Epithelial cell of prostate (primary cell): ENCODE measurements at places on chromosomes 1 and 21.

- no peak for DNase-seq
Observed at GRCh38 chr1:225465793-225466517, 38.1 kb upstream of the LBR start.

DNA sequence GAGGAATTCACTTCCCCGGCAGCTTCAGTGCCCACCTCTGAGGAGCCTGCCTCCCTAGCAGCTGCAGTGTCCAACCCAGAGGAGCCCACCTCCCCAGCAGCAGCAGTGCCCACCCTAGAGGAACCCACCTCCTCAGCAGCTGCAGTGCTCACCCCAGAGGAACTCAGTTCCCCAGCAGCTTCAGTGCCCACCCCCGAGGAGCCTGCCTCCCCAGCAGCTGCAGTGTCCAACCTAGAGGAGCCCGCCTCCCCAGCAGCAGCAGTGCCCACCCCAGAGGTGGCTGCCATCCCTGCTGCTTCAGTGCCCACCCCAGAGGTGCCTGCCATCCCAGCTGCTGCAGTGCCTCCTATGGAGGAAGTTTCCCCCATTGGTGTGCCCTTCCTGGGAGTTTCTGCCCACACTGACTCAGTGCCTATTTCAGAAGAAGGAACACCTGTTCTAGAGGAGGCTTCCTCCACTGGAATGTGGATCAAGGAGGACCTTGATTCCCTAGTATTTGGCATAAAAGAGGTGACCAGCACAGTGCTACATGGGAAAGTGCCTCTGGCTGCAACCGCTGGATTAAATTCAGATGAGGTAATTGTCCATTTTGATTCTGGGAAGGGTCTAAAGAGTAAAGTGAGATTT, 77.4 kb upstream of the BMP8A start:
- no peak for DNase-seq

- no peak for DNase-seq
Observed at GRCh38 chr1:22402356-22403053, 49.1 kb upstream of the ZBTB40 start.

DNA sequence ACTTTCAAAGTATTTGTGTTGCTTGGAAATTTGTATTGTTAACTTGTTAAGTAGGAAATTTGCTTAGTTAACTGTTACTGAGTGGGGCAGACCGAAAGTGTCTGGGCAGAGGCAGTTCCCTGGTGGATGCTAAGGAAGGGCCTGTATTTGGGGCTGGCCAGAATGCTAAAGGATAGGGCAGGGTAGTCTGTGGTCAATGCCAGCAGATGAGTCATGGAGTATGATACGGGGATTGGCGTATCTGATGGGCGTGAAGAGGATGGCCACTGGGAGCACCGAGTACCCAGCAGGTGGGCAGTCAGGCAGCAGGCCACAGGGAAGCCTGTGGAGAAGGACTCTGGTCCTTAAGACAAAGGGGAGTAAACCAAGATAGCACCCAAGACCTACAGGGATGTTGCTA, 46.6 kb upstream of the SCAF4 start:
- DNase-seq: no peak

- no peak for DNase-seq
Observed at GRCh38 chr1:29235955-29236711, at the start of gene PTPRU. Gene PTPRU, plus strand, starts transcription at chr1:29236522. Its CDS starts 123 bp downstream, at chr1:29236645.

DNA sequence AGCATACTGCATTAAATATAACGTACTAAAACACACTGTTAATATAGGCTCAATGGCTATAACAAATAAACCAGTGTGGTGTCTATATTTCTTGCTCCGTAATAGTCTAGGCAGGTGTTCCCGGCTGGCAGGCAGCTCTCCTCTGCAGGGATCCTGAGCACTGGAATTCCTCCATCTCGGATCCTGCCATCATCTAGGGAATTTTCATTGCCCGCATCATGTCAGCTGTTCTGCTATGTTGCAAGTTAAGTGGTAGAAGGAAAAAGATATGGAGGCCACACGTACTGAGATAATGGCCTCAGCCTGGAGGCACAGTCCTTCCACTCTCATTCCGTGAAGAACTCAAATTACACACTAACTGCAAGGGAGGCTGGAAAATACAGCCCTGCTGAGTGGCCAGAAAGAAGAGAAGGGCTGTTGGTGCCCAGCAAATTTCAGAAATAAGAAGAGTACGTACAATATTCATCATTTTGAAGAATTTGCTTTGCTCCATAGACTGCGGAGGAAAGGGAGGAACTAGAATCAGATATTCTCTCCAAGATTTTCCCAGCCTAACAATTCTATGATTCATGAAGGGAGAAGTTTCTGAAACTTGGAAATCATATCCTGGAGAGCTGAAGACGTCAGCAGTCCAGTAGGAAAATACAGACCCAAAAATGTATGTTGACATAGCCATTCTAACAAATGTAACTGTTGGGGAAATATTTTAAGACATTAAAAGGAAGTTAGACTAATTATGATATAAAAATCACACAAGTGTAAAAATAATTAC, 263.3 kb downstream of the MRPL39 start:
- no peak for DNase-seq

DNA sequence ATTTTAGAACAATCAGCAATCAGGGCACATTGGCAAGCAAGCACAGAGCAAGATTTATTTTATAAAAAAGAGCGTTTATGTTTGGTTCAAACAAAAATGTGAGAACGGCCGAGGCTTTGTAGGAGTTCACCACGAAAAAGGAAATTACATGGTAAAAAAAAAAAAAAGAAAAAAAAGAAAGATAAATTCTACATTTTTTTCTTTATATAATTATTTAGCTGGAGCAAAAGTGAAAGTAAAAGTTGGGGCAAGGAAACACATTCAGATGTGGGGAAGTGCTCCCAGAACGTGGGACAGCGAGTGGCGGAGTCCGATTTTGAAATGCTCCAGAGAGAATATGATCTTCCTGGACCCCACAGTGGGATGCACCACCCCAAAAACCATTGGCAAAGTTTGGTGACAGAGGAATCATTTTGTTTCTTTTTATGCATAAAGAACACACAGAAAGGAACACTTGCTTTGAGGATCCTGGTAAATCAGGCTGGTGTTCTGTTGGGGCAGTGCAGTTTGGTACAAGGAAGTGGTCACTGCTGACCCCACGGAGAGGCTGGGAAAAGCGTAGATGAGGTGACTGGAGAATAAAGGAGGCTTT, 16.3 kb upstream of the ATP5PO start:
- no peak for DNase-seq

DNA sequence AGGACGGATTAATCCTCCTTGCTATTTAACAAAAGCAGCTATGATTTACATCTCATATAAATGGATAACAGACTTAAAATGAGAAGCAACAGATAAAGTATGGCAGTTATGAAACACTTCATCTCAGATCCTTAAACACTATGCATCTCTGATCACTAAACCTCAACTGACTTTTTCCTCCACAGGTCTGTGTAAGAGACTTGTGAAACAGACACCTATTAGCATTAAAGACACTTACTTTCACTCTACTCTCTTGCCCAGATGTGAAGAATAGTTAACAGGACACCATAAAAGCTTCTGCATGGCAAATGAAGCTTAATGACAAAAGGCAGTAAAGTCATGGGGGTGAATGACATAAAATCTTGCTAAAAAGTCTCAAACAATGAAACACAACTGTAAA, 6.2 kb downstream of the LIN9 start:
- no peak for DNase-seq

DNA sequence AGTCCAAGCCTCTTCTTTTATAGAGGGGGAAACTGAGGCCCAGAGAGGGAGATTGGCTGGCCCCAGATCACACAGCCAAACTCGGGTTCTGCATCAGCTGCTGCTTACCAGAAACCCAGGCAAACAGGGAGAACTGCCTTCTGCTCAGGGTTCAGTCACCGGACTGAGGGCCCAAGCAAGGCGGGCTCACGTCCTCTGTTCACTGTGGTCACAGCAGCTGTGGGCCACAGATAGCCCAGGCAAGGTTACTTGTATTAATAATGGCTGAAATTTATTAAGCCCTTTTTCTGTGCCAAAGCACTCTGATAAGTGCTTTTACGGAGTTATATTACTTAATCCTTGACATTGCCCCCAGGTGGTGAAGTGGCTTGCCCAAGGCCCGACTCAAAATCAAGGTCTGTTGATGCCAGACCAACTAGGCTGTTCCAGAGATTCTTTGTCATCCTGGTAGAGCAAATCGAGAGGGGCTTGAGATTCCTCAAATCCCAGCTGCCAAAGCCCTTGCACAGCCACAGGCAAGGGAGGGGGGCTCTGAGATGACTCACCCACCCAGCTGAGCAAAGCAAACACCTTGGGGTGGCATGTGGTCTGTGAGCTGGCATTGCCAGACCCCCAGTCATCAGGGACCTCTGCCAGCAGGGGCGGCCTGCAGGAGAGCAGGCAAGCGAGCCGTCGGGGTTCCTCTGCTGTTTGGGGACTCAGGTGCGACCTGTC, 36.5 kb downstream of the EPHB2 start:
- peak; percentile 26 for DNase-seq

- DNase-seq: no peak
Observed at GRCh38 chr1:9785406-9785805, 38.4 kb downstream of the CLSTN1 start.

DNA sequence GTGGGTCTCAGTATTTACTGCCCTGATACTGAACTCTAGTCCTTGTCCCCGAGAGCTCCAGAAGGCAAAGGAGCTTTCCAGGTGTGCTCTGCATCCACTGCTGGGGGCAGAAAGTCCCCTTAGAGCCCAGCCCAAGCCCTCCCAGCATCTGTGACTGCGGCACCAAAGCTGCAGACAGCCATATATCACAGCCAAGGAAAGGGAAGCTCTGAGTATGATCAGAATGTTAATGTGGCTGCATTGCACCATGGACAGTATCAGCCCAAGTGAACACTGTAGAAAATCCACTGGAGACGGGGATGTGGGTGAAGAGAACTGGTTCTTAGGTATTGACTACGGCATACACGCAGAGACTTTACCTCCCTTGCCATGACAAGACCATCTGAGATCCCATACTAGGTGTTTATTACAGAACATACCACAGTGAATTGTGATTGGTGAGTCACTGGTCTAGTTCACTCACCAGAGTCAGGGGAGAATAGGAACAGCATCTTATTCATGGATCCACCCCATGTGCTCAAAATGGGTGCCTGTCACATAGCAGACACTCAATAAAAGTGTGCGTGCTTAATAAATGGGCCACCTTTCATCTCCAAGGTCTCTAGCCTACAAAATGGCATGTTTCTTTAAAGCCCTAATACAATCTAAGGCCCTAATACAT, 170.3 kb downstream of the HHIPL2 start:
- no peak for DNase-seq

- no peak for DNase-seq
Observed at GRCh38 chr1:108107658-108108057, 92.5 kb downstream of the SLC25A24 start.

GRCh38 chr1:200729863-200730262, 8.8 kb upstream of the CAMSAP2 start:
- no peak for DNase-seq

DNA sequence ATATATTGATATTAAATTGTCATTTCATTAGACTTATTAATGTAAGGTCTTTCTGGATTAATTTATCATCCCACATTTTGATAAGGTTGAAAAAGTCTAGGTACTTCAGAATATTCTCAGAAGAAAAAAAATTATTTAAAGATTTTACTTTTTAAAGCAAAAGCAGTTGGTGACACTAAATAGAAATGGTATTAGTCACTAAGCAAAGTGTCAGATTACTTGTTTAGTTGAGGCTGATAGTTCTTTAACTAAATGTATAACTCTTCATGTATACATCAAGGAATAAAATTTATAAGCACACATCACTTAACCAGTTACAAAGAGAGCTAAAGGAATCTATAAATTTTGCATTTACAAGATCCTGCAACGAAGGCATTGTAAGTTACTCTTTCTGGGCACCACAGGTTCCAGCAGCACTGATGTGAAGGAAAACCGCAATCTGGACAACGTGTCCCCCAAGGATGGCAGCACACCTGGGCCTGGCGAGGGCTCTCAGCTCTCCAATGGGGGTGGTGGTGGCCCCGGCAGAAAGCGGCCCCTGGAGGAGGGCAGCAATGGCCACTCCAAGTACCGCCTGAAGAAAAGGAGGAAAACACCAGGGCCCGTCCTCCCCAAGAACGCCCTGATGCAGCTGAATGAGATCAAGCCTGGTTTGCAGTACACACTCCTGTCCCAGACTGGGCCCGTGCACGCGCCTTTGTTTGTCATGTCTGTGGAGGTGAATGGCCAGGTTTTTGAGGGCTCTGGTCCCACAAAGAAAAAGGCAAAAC, 101.1 kb downstream of the ADARB1 start:
- DNase-seq: no peak

DNA sequence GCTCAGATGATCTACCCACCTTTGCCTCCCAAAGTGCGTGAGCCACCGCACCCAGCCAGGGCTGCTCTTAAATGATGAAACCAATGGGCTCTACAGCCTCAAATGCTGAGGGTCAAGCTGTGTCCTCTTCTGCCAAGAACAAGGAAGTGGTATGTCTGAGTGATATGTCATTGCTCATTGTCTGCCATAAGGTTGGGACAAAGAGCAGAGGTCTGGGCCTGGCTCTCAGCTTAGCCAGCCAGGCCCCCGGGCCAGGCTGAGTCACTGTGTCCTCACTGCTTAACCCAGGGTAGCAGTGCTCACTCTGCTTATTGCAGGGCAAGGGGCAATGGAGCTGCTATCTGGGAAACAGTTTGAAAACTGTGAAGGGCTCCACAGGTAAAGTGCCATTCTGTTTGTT, 8.3 kb upstream of the ETS2 start:
- no peak for DNase-seq

- no peak for DNase-seq
Observed at GRCh38 chr1:43419627-43420425, 30.1 kb downstream of the SZT2 start.

- no peak for DNase-seq
Observed at GRCh38 chr21:37974081-37974480, 57.8 kb upstream of the KCNJ6 start.

DNA sequence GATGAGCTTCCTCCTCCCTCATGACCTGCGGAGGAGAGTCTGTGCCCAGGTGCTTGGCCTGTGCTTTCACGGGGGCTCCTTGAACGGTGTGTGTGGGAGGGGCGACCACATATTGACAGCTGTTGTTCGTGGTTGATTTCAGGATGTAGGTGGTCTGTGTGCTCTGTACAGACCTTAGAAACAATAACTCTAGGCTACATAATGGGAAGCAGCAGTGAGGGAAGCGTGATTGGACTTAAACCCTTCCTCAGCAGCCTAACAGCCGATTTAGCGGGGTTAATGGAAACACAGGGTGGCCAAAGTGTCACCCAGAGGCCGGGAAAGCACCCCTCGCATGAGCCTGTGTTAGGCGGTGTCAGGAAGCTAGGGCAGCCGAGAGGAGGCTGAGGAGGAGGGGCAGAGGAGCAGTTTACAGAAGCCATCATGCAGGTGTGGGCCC, 56.0 kb downstream of the TBCE start:
- DNase-seq: no peak
